ENCODE measurements at places on chromosomes 7 and 10. TPM values are rescaled to one million over a fixed set of nuclear protein-coding genes. Genes with fewer than 3 reads are reported as not detected.

The FAM221A gene
- 13.4 TPM for total RNA-seq

DNA sequence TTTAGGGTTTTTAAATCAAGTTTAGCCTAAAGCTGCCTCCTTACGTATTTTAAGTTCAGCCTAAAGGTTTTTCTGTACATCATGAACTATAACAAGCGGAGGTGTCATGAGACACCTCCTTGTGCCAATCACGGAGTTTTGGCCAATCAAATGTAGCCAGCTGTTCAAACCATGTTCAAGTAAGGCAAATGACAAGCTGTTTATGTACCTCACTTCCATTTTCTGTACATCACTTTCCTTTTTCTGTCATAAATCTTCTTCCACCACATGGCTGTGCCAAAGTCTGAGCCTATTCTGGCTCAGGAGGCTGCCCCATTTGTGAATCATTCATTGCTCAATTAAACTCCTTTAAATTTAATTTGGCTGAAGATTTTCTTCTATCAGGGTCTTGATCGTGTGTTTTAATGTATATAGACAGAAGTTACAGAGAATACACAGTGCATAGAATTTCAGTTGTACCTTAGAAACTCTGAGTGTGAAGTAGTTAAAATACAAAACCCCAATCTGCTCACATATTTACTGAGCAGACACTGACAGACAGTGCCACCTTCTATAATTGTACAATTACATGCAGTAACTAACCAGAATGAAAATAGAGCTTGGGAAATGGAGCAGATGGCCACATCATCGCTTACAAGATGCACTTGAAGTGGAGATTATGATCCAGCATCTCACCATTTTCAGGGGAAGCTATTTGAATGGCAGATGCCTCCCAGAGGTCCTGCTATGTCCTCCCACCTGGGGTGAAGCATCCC is 76.9 kb upstream of the LANCL2 start:
- no peak for DNase-seq

The RNF32 gene
- total RNA-seq, result 3.7 TPM

GRCh38 chr7:29482056-29482455 is 81.6 kb upstream of the PRR15 start:
- DNase-seq, result no peak

The MXI1 gene
- 112 TPM for total RNA-seq

GRCh38 chr7:80287400-80288174 is 153.0 kb downstream of the GNAI1 start:
- no peak for DNase-seq

DNA sequence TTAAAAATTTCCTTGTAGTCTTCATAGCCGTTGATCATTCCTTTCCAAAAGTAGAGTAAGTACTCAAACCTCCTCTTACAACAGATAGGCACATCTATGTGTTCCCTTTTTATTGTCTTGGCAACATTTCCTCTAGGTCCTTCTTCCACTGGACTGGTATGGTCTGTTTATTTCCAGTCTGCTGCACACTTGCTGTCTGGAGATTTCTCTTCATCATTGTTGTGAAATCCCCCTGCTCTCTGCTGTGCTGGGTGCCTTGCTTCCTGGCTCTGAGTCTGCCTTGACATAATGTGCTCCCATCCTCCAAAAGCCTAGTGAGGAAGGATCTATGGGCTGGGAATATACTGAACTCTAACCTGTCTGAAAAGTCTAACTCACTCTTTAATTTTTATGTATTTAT is 545.3 kb upstream of the VSTM2A start:
- DNase-seq, result no peak

- DNase-seq, result peak; percentile 29
Measured at GRCh38 chr10:129744134-129745111, 219.7 kb downstream of the EBF3 start.

GRCh38 chr7:38310591-38311101 is 37.2 kb upstream of the TARP start:
- no peak for DNase-seq

DNA sequence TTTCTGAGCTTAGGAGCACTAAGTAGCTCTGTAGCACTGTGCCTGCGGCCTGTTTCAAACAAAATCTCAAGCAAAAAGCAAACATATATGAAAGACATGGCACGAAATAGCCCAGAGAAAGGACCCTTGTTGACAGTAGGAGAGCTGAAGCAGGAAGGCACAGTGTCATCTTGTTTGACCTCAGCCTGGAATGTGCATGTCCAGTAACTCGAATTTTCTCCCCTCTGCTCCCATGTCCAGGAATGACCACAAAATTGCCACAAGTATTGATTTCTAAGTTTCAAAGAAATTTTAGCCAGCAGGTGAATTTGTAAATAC is 301.0 kb downstream of the CCDC3 start:
- DNase-seq, result no peak

DNA sequence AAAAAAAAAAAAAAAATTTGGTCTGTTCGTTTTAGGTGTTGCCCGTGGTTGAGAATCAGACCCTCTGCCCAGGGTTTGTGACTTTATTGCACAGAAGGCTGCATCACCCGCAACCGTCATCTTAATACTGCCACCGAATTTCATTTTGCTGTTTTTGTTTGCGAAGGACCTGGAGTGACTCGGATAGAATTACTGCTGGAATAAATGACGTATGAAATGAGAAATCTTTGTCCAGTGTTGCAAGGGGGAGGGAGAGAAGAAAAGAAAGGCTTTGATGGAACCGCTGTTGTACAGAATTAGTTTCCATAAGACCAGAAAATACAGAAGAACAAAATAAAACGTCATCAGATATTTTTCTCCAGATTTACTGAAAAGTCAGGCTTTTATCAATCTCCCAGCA is 103.3 kb downstream of the GALNT17 start:
- no peak for DNase-seq

The IFT22 gene
- 5.5 TPM for total RNA-seq

- no peak for DNase-seq
Measured at GRCh38 chr10:94676496-94676895, 7.0 kb upstream of the CYP2C18 start.
